ENCODE measurements at places on chromosomes 1 and 21.

DNA sequence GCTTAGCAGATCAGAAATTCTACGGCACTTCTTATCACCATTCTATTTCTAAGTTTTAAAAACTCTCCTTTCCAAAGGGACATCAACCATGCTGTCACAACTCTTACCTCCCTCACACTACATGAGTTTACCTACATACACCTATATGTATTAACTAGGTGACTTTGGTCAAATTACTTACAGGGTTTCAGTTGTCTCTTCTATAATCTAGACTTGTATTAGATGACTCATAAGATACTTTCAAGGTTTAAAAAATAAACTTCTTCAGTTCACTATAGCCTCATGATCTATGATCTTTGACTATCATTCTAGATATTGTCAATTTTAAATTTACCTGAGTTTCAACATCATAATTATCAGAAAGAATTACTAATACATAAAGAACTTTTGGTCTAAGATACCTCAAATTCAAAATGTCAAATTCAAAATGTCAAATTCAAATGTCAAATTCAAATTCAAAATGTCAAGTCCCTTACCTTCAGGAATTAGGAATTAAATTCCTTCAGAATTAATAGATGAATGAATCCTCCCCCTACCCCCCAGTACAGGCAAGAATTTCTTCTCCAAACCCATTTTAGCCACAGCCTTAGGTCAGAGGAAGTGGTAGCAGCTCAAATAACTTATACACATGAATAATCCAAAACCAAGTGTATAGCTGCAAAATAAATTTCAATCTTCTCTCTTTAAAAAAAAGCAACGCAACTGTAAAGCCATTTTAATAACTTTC is 31.1 kb downstream of the OTUD7B start:
- DNase-seq, result no peak

GRCh38 chr1:27485363-27485762 is 4.6 kb downstream of the WASF2 start:
- DNase-seq, result no peak

DNA sequence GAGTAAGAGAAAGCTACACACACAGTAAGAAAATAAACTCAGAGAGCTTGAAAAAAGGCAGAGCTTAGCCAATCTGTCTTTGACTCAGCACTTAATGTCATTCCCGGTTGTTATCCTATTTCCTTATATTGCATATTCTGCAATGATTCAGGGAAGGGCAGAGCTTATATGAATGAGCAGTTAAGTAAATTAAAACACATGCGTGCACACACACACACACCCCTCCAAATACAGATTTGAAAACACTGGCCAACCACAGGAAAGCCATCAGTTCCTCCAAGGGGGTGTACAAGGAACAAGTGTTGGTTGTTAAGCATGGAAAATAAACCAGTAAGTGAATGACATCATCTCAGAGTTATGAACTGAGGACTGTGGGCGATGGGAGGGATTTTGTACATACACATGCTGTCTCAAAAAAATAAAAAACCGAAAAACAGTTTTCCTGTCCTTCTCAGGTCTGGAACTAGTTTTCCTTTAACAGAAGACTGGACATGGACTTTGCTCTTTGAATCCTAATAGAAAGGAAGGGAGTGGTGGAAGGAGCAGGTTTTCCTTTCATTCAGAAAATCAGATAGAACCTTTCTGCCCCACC is 1.0 kb downstream of the IQGAP3 start:
- no peak for DNase-seq

DNA sequence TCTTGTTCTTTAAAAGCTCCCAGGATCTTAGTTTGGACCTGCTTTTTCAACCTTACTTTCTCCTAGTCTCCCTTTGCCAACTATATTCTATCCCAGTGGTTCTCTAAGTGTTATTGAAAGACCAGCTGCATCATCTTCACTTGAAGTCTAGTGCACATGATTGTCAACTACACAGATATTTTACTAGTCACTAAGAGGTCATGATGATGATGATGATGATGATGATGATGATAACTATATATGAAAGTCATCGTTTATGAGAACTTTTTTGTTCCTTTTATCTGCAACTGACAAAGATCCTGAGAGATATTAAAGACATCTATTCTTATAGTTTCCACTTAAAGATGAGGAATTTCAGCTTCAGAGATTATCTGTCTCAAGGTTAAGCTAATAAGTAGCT is 479.0 kb upstream of the ZRANB2 start:
- DNase-seq, result no peak

DNA sequence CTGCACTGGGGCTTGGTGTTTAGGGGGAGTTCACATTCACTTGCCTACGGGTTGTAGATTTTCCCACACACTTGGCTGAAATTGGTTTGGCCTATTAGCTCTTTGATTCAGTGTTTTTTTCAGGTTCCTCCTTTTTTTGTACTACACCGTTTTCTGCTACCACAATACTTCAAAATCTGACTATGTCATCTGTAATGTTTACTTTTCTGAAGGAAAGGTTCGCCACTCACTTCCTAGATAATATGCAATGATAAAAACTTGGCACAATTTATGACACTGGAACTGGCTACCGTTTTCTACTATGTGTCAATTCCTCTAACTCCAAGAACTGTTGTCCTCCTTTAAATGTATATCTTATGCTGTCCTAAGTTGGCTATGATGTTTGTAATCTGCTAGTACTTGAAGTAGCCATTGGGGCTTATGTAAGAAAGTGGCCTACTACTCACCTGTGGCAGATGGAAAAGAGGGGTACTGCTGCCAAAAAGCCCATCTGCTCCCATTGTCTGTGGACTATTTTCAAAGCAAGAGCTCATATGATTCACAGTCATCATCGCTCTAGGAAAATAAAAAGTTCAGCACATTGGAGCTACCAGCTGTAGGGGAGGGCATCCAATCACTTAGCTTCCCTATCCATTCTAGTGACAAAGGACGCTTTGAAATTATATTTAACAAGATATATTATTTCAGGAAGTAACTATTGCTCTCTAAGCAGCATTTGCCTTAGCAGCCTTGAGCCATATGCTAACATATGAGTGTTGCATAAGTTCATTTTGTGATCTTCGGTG is 42.4 kb upstream of the BACH1 start:
- no peak for DNase-seq

DNA sequence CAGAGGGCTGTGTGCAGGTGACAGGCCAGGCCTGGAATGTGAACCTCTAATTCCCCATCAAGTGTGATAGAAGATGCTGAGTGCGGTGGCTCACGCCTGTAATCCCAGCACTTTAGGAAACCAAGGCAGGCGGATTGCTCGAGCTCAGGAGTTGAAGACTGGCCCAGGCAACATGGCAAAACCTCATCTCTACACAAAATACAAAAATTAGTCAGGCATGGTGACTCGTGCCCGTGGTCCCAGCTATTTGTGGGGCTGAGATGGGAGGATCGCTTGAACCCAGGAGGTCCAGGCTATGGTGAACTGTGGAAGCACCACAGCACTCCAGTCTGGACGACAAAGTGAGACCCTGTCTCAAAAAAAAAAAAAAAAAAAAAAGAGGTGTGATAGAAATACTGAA is 40.1 kb upstream of the PUM1 start:
- DNase-seq, result no peak

GRCh38 chr1:119686661-119687060 is 25.1 kb upstream of the PHGDH start:
- DNase-seq, result no peak

DNA sequence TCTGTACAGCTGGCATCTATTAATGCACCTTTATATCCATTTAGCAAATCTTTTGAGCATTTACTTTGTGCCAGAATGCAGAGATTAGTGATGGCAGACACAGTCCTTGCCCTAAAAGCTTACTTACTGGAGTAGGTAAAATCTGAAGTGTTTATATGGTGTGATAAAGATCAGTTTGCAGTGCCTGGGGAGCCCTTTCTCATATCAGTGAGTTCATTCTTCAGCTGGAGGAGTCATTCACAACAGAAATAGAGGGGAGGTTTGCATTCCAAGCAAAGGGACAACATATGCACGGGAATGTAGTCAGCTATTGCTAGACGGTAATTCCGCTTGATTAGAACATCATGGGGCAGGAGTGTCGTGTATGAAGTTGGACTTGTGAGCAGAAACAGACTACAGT is 8.4 kb downstream of the SLC35F3 start:
- DNase-seq, result no peak

- no peak for DNase-seq
Measured at GRCh38 chr1:20008391-20008841, 29.0 kb upstream of the PLA2G2A start.

Measured in D341Med (cell line).